ENCODE measurements at places on chromosomes 5 and 9.

GRCh38 chr9:73037613-73038012, 84.8 kb upstream of the ALDH1A1 start:
- H3K27ac ChIP-seq: no peak overlapping the region
- DNase-seq: no peak
- peaks cover 13% of the 10 kb centered on the region for H3K27me3 ChIP-seq
- no peaks in the 10 kb centered on the region for H3K36me3 ChIP-seq

DNA sequence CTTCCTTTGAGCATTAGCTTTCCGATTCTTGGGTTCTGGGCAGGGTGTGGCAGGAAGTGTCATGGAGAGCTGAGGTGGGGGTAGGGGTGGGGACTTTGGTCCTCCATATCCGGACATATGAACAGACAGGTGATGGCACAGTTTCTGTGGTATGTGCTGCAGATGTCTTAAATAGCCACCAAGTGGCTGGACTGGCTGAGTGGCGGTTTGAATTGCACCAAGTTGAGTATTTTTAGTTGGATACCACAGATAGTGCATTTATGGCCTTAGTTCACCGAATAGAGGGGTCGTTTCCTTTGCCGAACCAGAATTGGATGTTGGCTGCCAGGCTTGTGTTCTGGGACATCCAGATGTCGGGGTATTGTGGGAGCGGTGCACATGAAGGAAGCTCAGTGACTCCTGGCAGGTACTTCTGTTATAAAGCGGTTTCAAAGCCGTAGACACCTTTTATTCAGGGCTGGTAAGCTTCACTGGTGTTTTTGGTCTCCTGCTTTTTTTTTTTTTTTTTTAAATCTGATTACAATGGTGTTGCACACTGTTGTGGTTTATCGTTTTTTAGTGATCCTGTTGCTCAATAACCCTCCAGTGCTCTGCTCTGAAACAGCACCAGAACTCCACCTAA, 15.1 kb upstream of the TNFAIP8 start:
- H3K27ac ChIP-seq: peak overlapping the region; percentile 92
- peaks cover 68% of the 10 kb centered on the region for H3K36me3 ChIP-seq
- H3K4me1 ChIP-seq: peaks cover 95% of the 10 kb centered on the region
- H3K4me3 ChIP-seq: peak overlapping the region; percentile 82
- DNase-seq: peak; percentile 84
- H3K27me3 ChIP-seq: no peaks in the 10 kb centered on the region

GRCh38 chr9:6194934-6195333, 20.7 kb upstream of the IL33 start:
- H3K27me3 ChIP-seq: peaks cover 10% of the 10 kb centered on the region
- DNase-seq: no peak
- H3K27ac ChIP-seq: no peak overlapping the region
- no peak overlapping the region for H3K4me3 ChIP-seq

GRCh38 chr5:65570598-65571226, 7.6 kb downstream of the PPWD1 start:
- peaks cover 37% of the 10 kb centered on the region for H3K36me3 ChIP-seq
- peaks cover 22% of the 10 kb centered on the region for H3K4me1 ChIP-seq
- H3K27me3 ChIP-seq: no peaks in the 10 kb centered on the region
- DNase-seq: no peak
- no peak overlapping the region for H3K4me3 ChIP-seq
- no peak overlapping the region for H3K27ac ChIP-seq

GRCh38 chr5:56710826-56711590, 104.3 kb upstream of the MAP3K1 start:
- H3K36me3 ChIP-seq: peaks cover 30% of the 10 kb centered on the region
- no peak for DNase-seq
- H3K27me3 ChIP-seq: peaks cover 16% of the 10 kb centered on the region

GRCh38 chr9:135698236-135698635, 1.0 kb downstream of the SOHLH1 start:
- no peaks in the 10 kb centered on the region for H3K36me3 ChIP-seq
- no peak for DNase-seq
- H3K4me1 ChIP-seq: no peaks in the 10 kb centered on the region
- H3K27me3 ChIP-seq: peaks cover 6% of the 10 kb centered on the region
- no peak overlapping the region for H3K27ac ChIP-seq

DNA sequence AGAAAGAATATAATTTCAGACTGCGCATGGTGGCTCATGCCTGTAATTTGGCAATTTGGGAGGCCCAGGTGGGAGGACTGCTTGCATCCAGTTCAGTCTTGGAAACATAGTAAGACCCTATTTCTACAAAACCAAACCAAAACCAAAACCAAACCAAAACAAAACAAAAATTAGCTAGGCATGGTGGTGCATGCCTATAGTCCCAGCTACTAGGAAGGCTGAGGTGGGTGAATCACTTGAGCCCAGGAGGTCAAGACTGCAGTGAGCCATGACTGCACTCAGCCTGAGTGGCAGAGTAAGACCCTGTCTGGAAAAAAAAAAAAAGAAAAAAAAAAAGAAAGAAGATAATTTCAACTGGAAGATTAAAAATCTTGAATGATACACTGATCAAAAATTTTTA, 137.0 kb upstream of the ACOT12 start:
- no peaks in the 10 kb centered on the region for H3K27me3 ChIP-seq
- H3K4me3 ChIP-seq: no peak overlapping the region
- H3K4me1 ChIP-seq: peaks cover 8% of the 10 kb centered on the region
- H3K27ac ChIP-seq: no peak overlapping the region

- H3K4me3 ChIP-seq: no peak overlapping the region
- H3K27me3 ChIP-seq: no peaks in the 10 kb centered on the region
- H3K36me3 ChIP-seq: no peaks in the 10 kb centered on the region
- H3K27ac ChIP-seq: no peak overlapping the region
- H3K4me1 ChIP-seq: no peaks in the 10 kb centered on the region
Observed at GRCh38 chr9:26181836-26182235, 503.6 kb upstream of the TUSC1 start.

DNA sequence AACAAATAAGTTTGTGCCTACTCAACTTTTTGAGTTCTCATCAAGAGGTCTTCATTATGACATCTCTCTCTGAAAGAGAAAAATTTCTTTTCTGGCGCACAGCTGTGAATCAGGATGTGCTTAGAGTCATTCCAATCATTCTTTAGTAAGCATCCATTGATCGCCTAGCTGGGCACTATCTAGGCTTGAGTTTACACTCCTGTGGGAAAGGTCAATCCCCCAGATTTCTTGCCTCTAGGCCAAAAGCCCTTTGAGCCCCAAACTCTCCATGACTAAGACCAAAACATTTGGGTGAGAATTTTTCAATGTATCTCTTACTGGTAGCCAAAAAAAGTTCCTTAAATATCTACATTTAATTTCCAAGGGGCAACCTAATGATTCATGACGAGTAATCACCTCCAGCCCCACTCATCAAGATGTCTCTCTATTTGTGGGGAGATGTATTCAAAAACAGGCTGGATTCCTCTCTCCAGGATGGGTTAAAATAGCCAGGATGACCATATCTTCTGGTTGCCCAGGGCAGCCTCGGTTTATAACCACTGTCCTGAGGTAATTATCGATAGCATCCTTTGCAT, 101.7 kb downstream of the GNA14 start:
- no peaks in the 10 kb centered on the region for H3K4me1 ChIP-seq
- no peak overlapping the region for H3K27ac ChIP-seq
- no peaks in the 10 kb centered on the region for H3K27me3 ChIP-seq
- DNase-seq: no peak

DNA sequence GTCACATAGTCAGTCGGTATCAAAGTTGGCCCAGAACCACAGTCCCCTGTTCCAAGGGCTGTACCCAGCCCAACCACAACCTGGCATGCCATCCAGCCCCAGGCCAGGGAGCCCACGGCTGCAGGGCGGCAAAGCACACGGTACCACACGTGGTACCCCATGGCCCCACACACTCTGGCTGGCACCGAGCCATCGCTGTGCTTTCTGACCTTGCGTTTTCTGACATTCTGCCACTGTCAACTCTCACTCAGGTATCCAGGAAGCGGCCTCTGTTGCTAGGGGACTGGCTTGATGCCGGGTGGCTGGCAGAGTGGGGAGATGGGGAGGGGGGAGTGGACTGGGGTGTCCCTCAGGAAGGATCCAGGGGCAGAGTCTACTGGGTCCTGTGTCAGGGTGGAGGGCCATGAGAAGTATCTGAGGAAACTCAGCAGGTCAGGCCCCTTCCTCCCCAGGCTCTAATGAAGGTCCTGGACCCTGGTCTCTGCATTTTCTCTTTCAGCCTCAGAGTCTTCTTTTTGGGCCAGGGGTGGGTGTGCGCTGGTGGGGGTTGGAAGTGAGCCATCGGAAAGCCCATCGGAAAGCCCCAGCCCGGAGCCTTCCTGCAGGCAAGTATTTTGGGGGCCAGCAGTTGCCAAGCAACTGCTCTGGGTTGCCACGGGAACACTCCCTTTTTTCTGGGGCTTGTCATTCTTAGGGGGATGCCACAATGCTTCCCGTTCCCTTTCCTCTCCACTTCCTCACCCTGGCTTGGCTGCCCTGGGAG, 21.0 kb upstream of the RALGDS start:
- H3K36me3 ChIP-seq: peaks cover 9% of the 10 kb centered on the region
- no peak overlapping the region for H3K4me3 ChIP-seq
- peaks cover 89% of the 10 kb centered on the region for H3K4me1 ChIP-seq
- peak overlapping the region; percentile 84 for H3K27ac ChIP-seq
- no peaks in the 10 kb centered on the region for H3K27me3 ChIP-seq
- DNase-seq: peak; percentile 81

- DNase-seq: no peak
- no peak overlapping the region for H3K27ac ChIP-seq
- H3K4me3 ChIP-seq: no peak overlapping the region
- peaks cover 11% of the 10 kb centered on the region for H3K27me3 ChIP-seq
- H3K4me1 ChIP-seq: no peaks in the 10 kb centered on the region
Observed at GRCh38 chr9:134127616-134128015, 8.3 kb upstream of the WDR5 start.
